Activated naive CD4-positive, alpha-beta T cell treated with anti-CD3 and anti-CD28 coated beads for 36 hours (primary cell): ENCODE measurements at places on chromosomes 4 and X. TPM values are rescaled to one million over a fixed set of nuclear protein-coding genes. Genes with fewer than 3 reads are reported as not detected.

Gene PAGE1
- not detected for total RNA-seq

DNA sequence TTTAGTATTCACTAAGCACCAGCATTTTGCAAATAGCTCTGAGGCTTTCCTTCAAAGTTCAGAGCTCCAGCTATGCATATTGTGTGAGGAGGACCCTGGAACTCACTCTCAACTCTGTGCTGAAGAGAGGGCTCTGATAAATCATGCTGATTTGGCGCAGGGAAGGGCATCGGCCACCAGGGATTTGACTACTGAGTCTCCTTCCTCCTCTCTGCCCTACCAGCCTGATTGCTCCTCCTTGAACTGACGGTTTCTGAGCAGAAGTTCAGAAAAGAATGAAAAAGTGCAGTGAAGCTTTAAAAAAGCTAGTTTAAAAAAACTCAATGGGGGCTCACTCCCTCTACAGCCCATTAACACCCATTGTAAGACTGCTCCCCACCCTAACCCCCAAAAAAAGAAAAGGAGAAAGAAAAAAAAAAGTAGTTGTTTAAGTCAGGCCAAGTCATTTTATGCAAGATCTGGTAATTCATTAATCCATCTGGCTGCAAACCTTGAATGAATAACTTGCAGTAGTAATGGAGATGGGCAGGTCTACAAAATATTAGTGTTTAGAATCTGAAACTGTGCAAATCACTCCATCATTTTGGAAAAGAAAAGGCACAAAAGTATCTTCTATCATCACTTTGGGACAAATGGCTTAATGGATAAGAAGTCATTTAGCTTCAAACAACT lies 13.3 kb downstream of the PPARGC1A start:
- DNase-seq = no peak

Gene LARP7
- total RNA-seq = 41.9 TPM

Gene FAM133A
- not detected for total RNA-seq

Gene ERVMER34-1
- 0.14 TPM for total RNA-seq

DNA sequence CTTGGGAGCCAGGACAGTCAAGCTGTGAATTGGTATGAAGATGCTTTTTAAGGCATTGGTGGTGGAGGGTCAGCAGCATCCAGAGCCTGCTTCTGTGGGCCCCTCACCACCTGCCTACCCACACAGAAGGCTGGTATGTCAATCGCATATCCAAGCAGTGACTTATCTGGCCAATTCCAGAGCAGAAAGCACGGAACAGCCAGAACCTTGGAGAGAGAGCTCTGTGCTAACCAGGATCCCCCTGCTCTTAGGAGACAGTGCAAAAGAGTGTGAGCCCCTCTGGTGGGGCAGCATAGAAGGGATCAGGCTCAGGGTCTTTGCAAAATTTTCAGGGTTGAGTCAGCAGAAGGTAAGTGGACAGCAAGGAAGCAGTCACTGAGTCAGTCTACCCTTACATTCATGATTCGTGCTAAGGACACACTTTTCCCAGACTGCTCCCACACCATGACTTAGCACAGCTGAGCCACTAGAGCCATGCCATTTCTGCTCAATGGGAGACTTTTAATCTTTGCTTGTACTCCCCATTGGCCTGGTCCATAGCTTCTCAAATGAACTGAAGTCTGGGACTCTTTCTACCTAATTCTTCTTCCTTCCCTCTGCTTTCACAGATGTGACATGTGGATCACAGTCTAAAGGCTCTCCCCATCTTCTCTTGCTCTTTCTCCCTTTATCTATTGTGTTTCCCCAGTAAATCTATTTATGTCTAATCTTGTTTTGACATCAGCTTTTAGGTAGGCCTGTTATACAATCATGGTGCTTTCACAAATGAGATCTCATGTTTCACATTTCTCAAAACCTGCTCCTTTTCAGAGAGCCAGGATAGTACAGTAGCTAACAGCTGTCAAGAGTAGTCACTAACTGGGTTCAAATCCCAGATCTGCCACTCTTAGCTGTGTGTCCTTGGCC lies 20.0 kb downstream of the MORF4L2 start:
- no peak for DNase-seq

DNA sequence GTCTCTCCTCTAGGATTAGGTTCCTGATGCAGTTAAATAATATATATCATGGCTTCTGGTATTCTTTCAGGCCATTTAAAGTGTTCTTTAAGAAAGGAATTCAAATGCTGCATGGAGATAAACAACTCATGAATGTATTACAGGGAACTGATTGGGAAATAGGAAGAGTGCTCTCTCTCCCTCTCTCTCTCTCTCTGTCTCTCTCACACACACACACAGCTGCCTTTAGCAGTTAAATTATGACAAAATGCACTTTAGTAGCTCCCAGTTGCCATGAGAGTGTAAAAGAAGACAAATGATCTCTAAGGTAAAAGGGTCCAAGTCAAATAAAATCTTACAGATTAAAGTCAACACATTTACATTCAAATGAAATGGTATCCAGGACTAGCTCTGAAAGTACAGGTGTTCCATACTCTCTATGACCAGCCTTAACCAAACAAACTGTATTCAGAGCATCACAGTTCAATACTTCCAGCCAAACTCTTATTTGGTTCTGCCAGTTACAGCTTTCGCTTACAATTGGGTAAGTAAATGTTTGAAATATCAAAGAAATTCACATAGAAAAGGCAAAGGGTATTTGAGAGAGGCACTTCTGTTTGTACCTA lies 94.7 kb upstream of the CXXC4 start:
- DNase-seq = no peak

DNA sequence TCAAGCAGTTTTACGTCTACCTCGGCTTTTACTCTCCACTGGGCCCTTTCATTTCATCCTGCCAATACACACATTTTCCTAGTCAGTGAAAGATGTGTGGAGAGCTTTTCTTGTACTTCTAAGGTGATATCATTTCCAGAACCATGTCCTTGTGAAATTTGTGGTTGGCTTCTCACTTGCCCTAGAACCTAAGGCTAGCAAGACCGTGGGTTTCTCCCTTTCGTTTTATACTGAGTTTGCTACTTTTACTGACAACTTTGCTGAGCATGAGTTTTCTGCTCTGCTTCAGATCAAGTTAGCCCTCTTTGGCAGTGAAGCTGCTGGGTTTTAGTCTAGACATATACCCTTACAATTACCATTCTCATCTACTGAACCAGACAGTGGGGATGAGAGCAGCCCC lies 95.7 kb upstream of the FRMPD4 start:
- DNase-seq = no peak

Gene SPOCK3
- total RNA-seq = not detected
